ENCODE measurements at places on chromosomes 12 and 14.

DNA sequence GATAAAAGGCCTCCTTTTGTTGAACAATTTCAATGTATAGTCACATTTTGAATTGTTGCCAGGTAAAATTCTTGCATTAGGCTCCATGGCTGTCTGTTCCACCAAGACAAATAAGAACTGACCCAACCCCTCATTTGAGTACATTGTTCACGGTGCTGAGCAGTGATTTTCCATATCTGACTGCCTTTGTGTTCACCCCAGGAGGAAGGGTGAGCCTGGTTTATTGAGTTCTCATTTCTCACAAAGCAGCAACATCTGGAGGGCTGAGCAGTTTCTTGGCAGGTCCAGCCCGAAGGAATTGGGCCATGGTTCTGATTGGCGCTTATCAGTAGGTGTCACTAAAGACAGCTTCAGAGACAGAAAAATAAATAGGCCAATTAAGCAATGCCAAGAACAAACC lies 149.1 kb downstream of the BMP4 start:
- no peak for DNase-seq

- no peak for DNase-seq
Measured at GRCh38 chr14:74826574-74826973, 49.4 kb downstream of the PROX2 start.

- DNase-seq, result no peak
Measured at GRCh38 chr12:71558445-71558844, 105.2 kb downstream of the ZFC3H1 start.

DNA sequence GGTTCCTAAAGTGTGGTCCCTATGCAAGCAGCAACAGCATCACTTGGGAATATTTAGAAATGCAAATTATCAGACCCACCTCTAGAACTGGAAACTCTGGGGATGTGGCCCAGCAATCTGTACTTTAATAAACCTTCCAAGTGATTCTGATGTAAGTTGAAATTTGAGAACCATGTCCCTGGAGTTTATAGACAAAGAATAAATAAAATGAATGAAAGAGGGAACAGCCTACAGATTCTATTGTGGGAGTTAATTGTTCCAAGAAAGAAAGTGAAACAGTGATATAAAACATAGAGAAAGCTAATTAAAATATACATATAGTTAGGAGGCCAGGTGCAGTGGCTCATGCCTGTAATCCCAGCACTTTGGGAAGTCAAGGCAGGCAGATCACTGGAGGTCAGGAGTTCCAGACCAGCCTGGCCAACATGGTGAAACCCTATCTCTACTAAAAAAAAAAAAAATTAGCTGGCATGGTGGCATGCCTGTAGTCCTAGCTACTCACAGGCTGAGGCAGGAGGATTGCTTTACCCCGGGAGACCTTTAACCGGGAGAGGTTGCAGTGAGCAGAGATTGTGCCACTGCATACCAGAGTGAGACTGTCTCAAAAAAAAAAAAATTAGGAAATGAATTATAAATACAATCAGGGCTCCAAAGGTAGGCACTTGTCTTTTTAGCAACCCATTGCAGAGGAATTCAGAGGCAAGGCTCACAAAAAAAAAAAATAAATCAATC lies 507.5 kb downstream of the NAV3 start:
- no peak for DNase-seq

DNA sequence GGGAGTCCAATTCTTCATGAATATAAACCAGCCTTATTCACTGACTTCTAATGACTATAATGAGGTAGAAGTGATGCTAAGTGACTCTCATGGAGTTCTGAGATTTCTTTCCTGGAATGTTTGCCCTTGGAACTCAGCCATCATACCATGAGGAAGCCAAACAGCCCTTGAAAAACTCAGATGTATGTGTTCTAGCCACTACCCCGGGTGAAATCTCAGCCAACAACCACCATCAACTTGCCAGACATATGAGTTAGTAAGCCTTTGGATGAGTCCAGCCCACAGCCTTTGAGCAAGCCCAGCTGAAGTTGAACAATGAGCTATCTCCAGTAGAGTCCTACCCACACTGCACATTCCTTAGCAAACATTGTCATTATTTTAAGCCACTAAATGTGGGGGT lies 149.5 kb downstream of the SLC6A15 start:
- peak; percentile 84 for DNase-seq

GRCh38 chr12:132580701-132581292 lies 29.6 kb downstream of the LRCOL1 start:
- no peak for DNase-seq

- no peak for DNase-seq
Measured at GRCh38 chr12:68932128-68932960, 627 bp downstream of the CPM start.

- no peak for DNase-seq
Measured at GRCh38 chr14:62687818-62688217, 357.4 kb downstream of the KCNH5 start.

DNA sequence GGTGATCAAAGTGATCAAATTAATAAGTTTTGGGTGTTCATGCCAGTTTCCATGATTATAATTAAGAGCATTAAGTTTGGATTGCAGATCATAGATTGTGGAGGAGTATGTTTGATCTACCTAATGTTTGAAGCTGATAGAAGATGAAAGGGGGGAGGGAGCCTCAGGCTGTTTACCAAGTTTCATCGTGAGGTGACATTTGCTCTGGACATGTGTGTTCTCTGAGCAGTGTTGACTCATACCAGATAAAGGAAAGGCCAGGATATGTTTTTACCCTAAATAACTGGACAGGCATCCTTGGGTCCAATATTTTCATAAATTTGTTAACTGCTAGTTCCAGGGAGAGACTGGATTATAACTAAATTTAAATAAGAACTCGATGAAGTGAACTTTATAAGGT lies 3.5 kb upstream of the SEL1L start:
- no peak for DNase-seq

- no peak for DNase-seq
Measured at GRCh38 chr14:69055999-69056788, 77.1 kb upstream of the ACTN1 start.

DNA sequence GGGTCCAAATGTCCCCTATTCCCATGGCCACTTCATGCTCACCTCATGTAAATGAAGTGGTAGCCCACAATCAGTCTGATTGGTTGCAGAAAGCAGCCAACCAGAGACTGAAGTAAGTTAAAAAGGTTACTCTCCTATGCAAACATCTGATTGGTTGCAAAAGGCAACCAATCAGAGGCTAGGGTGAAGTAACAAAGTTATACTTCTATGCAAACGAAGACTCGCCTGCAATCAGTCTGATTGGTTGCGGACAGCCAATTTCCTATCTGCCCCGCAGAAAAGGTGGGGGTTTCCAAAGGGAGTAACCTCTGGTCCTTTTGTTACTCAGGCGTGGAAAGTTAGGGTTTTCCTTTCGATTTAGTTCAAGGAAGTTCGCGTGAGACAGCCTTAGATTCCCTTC lies 208.1 kb upstream of the NEDD1 start:
- no peak for DNase-seq

GRCh38 chr12:68595241-68595640 lies 15.5 kb upstream of the RAP1B start:
- DNase-seq, result no peak

- DNase-seq, result no peak
Measured at GRCh38 chr12:13628067-13628466, 353.3 kb downstream of the GRIN2B start.

- DNase-seq, result no peak
Measured at GRCh38 chr12:26126340-26127284, 1.8 kb upstream of the BHLHE41 start.

GRCh38 chr14:74669846-74670245 lies 43.0 kb downstream of the AREL1 start:
- no peak for DNase-seq

Measured in astrocyte of the cerebellum (primary cell).